ENCODE measurements at places on chromosomes 4 and X.

- DNase-seq: no peak
These were observed 578.2 kb downstream of the FAM133A start for GRCh38 chrX:94252211-94252610.

GRCh38 chr4:71863457-71863856 lies 79.6 kb upstream of the GC start:
- DNase-seq: no peak

GRCh38 chr4:145524552-145524951 lies 42.9 kb downstream of the SMAD1 start:
- DNase-seq: no peak

GRCh38 chr4:121814756-121815155 lies 8.9 kb downstream of the CCNA2 start:
- no peak for DNase-seq

DNA sequence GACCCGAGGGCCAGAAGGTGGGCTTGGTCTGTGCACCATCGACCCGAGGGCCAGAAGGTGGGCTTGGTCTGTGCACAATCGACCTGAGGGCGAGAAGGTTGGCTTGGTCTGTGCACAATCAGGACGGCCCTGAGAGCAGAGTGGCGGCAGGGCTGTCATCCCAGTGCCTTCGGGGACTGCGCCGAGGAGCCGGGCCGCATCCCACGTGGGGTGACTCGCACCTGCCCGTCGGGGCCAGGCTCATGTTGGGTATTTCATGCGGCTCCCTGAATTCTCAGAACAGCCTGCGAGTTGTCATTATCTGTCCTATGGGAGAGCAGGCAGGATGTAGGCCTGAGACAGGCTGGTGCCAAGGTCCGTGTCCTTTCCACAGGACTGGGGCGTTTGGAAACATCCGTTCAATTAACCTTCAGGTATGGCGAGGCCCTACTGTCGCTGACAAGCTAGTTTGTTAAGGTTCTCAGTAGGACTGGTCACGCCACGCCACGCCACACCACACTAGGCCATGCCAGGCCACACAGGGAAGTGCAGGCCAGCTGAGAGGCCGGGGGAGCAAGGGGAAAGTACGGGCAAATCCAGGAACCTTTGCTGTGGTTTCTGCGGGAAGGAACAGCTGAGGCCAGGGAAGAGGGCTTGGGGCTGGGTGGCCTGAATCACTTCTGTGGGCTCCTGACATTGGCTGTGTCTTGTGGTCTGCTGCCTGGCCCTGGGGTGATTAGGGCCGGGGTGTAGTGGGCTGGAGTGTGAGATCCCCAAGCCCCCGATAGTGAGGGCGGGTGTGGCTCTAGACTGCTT lies 182.9 kb downstream of the AFAP1 start:
- DNase-seq: no peak

DNA sequence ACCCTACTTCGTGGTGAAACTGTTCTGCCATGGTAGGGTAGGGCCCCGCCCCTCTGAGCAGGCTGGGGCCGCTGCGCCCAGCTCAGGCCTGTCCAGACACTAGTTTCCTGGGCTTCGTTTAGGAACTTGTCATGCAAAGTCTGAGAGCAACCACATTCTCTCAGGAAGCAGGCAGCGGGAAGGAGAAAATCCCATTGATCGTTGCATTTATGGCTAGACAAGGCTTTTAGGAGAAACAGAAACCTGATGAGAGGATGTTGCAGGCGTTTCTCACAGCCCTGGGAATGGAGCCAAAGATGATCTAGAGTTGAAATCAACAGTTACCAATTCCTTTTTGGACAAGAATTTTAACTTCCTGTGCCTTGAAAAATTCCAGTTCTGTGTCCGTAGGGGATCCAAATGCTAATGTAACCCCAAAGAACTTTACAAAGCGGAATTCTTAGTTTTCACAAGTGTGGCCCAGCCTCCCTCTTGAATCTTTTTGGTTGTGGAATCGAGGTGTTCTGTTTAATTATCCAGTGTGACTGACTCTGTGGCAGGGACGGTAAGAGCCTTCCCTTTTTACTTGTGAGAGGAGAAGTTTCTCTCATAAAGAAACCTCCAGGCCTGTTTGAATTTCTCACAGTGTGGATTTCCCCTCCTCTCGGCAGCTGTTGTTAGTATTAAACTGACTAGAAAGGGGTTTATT lies 4.5 kb upstream of the CXCL9 start:
- DNase-seq: no peak

GRCh38 chr4:13248621-13249298 lies 235.4 kb downstream of the RAB28 start:
- DNase-seq: no peak

DNA sequence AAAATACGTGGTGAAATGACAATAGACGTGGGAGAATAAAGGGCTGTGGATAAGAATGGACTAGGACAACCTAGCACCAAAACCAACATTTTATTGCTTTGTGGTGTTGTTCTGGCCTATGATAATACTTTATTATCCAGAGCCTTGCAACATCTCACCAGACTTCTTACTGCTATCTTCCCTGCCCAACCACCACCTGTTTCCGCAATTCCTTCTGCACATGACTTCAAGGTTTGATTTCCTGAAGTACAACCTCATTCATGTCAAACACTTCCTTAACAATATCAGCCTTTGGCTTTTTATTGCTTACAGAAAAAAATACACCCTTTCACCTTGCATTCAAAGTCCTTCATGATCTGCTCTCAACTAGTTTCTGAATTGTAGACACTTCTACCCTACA lies 84.8 kb downstream of the RTL3 start:
- no peak for DNase-seq

DNA sequence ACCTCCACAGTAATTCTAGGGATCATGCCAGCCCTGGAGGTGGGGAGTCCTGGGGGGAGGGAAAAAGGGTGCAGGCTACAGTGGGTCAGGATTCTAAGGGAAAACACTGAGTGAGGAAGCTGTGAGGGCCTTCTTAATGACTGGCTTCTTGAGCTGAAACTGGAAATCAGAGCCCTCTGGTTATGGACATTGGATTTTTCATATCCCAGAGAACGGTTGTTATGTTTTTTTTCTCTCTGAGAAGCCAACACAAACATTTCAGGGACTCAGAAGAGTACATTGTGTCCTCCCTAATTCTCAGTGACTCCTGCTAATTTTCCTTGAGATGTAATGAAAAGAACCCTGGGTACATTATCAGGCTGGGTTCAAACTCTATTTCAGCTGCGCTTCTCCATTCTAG lies 162.4 kb upstream of the PRDX4 start:
- no peak for DNase-seq

- DNase-seq: no peak
These were observed 56.9 kb downstream of the SERTM2 start for GRCh38 chrX:111568354-111568753.

DNA sequence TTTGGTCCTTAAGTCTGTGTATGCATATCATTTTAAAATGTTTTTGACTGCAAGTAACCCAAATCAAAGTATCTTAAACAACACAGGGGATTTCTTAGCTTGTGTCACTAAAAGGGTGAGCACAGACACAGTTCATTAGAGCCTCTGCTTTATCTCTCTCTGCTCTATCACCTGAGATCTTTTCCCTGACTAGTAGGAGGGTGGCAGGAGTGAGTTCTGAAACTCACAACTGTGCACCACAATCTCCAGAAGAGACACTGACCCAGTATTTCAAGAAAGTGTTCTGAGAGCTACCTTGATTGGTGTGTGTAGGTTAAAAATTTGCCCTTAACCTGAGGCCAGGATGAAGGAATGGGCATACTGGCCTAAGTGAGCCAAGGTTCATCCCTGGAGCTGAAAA lies 24.8 kb downstream of the CCSER1 start:
- DNase-seq: no peak

DNA sequence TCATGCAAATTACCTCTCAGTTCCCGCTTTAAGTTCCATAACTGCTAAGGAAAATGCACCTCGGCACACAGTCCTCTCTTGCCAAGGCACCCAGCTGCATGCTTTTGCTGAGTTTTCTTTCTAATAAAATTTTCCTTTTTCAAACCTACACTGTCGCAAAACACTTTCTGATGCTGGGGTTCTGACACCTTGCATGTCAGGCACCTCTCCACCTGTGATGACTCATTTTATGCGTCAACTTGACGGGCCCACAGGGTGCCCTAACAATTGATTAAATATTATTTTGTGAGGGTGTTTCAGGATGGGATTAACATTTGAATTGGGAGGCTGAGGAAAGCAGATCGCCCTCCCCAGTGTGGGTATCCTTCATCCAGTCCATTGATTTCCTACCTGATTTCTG lies 291.0 kb upstream of the STS start:
- no peak for DNase-seq

- no peak for DNase-seq
These were observed 329.0 kb downstream of the STIM2 start for GRCh38 chr4:27189683-27190082.

DNA sequence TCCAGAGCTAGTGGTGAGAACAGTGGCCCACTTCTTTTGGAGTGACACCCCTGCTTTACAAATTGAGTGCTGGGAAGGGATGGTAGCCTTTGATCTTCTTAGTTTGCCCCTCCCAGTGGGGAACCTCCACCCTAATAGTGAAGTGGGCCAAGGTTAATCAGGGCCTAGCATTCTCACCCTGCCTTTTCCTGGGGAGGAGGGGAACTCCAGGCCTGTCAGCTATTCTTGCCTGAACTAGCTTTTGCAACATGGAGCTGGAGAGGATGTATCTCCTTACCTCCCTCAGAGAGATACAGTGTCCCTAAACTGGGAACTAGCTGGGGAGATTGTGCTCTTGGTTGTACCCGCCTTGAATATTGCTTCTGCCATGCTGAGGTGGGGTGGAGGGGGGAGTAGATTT lies 20.6 kb downstream of the PHKA1 start:
- DNase-seq: no peak

GRCh38 chr4:20249333-20249732 lies 2.4 kb upstream of the SLIT2 start:
- DNase-seq: no peak

GRCh38 chr4:3699678-3700077 lies 66.5 kb upstream of the ADRA2C start:
- no peak for DNase-seq

DNA sequence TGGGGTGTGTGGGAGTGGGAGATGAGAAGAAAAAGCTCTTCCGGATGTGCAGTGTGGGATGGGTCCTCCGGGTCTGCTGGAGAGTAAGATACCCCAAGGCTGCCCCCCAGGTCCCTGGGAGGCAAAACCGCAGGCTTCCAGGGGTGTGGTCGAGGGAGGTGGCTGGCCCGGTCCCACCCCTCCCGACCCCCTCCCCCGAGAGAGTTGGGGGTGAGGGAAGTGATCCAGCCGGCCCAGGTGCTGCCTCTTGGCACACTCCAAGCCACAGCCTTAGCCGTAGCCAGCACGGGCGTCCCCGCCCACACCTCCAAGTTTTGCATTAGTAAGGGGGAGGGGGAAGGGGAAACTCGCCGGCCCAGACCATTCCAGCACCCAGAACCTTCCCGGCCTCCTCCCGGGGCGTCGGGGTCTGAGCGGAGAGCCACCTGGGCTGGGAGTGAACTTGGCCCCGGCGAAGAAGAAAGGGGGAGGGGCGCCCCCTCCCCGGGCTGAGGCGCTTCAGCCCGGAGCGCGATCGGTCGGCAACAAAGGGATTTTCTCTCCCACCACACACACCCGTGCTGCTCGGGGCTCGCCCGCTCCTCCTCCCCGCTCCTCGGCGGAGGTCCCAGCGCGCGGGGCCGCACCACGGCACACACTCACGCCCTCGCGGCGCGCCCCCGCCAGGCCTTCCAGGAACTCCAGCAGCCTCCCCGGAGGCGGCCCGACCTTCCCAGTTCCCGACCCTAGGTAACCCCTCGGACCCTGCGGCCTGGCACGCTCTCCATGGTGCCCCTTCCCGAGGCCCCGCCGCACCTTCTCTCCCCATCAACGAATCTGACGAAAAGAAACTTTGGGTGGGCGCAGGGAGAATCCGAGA lies 14.4 kb downstream of the BCOR start:
- DNase-seq: no peak

DNA sequence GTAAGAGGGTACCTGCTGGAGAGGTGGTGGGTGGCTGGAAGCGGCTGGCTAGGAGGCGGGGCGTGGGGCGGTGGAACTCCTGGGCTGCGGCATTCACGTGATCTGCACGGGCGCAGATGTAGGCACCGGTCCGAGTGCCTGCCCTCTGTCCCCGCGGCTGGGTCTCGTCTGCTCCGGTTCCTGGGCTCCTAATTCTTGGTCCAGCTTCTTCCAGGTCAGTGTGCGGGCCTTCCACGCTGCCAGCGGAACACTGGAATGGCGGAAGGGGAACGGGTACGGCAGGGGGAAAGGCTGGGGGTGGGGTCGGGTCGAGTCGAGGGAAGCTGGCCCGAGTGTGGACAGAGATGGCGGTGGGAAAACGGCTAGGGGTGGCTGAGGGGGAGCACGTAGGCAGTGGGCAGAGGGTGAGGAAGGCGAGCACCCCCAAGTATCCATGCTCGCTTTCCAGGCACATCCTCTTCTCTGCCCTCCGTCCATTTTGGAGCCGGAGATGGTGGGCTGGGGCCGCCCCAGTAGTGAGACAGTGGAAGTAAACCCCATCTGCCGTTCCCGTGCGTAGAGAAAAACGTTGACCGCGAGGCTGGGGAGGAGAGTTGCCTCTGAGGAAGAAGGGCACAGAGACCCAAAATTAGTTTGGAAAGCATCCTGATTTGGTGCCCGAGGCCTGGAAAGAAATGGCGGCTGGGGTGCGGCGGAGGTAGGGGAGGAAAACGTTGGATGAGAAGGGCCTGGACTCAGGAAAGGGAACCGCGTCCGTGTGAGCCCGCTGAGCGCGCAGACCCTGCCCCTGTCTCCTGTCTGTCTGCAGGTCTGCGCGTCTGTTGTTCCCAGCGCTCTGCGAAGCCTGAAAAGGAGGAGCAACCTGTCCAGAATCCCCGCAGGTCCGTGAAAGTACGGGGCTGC lies at the start of gene TCEAL4:
TCEAL4 (plus strand) TSS at position 105 of the 903 bp plus-strand sequence. CDS start 1,161 bp downstream, outside the sequence.
- no peak for DNase-seq
